Thymus (tissue), 14 donors: ENCODE measurements at places on chromosomes 2 and 18. TPM values are rescaled to one million over a fixed set of nuclear protein-coding genes. Genes with fewer than 3 reads are reported as not detected.

LRRTM1 gene
- 0.05 TPM for polyA plus RNA-seq

RBM43 gene
- polyA plus RNA-seq = 9.5 TPM

UGT1A4 gene
- 0.34 TPM for polyA plus RNA-seq

PNO1 gene
- polyA plus RNA-seq = 12.2 TPM

TWIST2 gene
- polyA plus RNA-seq = 1.9 TPM

RGPD3 gene
- 1.8 TPM for polyA plus RNA-seq
